ENCODE measurements at places on chromosomes 2 and 18.

GRCh38 chr2:55134316-55134706, 84.1 kb upstream of the RTN4 start:
- no peak for DNase-seq

DNA sequence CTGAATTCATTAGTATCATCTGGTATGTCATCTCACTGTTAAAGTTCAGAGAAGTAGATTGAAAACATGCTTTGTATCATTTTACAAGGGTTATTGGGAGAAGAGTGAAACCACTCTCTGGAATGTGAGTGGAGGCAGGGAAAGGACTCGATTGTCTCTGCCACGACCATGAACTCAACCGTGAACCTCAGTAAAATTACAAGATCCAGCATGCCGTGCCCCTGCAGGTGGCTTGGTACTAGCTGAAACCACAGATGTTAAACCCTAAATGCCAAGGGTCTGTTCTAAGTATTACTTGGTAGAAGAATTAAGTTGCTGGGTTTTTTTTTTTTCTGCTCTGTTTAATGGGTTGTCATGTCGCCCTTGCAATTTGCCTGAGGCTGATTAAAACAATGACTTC, 197.2 kb downstream of the MYO3B start:
- no peak for DNase-seq

DNA sequence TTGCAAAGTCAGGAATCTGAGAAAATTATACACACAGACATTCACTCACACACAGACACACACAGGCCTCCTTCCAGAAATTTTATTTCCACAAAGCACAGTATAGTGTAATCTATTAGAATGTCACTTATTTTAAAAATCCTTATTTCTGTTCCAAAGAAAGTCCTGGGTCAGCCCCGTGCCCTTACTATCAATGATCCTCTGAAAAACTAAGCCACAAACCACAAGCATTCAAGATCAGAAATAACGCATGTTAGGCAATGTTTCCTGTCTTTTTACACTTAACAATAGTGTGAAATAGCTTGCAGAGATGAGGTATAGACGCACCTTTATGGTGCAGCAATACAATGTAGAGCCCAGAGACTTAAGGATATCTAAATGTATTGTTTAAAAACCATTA, 25.8 kb downstream of the TBC1D8 start:
- DNase-seq = no peak

- no peak for DNase-seq
These were observed 93.2 kb upstream of the DLX2 start for GRCh38 chr2:172195836-172196376.

DNA sequence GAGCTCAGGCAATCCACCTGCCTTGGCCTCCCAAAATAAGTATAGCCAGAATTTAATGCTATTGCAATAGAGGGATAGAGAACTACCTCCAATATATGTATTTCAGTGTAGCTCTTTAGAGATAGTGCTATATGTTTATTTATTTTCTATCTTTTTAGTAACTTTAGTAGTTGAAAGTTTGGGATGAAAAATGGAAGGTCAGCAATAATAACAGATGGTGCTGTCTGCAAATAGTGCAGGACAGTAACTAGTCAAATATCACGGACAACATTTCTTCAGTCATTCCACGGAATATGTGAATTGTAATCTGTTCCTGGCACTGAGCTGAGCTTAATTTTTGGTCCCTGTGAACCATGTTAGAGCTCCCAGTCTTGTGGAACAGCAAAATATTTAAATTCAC, 43.2 kb upstream of the GULP1 start:
- DNase-seq = no peak

DNA sequence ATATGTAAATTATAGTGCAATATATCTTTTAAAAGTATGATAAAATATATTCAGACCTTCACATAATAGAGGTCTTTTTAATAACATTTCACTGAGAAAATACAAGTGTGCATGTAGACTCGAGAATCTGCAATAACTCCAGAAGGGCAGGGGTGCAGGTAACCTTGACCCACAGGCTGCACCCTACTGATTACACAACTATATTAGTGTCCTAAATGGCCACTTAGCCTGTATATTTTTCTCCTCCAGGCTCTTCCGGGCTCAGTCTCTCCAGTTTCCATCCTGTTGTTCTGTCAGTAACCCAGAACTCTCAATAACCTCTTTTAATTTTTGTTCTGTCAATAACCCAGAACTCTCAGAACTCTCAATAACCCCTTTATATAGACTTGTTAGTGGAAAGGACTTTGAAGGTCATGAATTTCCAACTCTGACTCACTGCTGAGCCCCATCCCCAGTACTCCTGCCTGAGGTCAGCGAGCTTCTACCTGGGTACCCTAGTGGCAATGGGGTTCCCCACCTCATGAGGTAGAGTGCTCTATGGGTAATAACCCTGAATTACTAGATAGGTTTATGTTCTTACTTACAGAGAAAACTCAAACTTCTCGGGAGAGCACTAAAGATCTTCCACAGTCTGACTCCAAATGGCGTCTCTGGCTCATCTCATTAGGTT, 8.4 kb upstream of the TTR start:
- DNase-seq = no peak

DNA sequence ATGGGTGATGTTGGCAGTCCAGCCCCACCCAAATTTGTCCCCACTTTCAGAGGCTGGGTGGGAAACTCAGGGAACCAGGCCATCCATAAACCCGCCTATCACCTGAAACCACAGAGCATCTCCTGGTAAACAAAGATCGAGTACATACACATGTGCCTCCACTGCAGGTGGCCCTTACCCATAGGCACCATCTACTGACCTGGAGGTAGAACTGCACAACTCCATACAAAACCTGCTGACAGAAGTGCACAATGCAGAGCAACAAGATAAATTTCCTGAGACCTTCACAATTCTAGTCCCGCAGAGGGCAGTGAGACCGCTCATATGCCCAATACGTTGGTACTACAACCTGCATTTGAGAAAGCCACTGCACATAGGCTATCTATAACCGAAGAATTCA, 856.3 kb downstream of the SUCLG1 start:
- DNase-seq = no peak

DNA sequence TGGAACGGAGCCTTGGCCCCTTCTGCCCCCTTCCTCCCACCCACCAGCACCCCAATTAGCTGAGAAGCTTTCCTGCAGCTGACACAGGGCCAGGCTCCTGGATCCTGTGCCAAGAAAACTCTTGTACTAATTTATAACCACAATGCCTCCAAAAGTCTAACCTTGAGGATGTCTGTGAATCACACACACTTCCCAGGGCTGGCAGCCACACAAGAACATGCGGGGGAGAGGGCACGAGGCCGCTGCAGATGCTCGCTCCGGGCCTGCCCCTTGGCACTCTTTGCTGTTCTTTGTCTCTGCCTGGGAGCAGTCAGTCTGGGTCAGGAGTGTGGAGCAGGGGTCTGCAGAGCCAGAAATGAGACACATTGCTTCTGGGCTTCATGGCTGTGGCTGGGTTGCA, 62.7 kb upstream of the KIF5C start:
- DNase-seq = no peak

GRCh38 chr18:50819027-50819727, 639 bp downstream of the MRO start:
- no peak for DNase-seq

All from muscle of back (tissue), 13 donors.